ENCODE measurements at places on chromosomes 11 and 22. TPM values are rescaled to one million over a fixed set of nuclear protein-coding genes. Genes with fewer than 3 reads are reported as not detected.

TRIM49 gene
- not detected for total RNA-seq

WNT11 gene
- 0.28 TPM for total RNA-seq

SCYL1 gene
- total RNA-seq: 88.5 TPM

UCP2 gene
- total RNA-seq: 279 TPM

- DNase-seq: no peak
Measured at GRCh38 chr11:1165256-1166041, 7.7 kb downstream of the MUC5AC start.

- DNase-seq: no peak
Measured at GRCh38 chr11:65187971-65188461, 6.3 kb downstream of the CAPN1 start.

- no peak for DNase-seq
Measured at GRCh38 chr11:1935156-1936071, 11.7 kb upstream of the MRPL23 start.

GRCh38 chr11:13567551-13567950 is 71.8 kb upstream of the PTH start:
- DNase-seq: no peak

- DNase-seq: no peak
Measured at GRCh38 chr11:31824879-31825837, 14.0 kb upstream of the PAX6 start.

GRCh38 chr11:59520741-59521140 is 9.4 kb downstream of the OR4D9 start:
- DNase-seq: no peak

DNA sequence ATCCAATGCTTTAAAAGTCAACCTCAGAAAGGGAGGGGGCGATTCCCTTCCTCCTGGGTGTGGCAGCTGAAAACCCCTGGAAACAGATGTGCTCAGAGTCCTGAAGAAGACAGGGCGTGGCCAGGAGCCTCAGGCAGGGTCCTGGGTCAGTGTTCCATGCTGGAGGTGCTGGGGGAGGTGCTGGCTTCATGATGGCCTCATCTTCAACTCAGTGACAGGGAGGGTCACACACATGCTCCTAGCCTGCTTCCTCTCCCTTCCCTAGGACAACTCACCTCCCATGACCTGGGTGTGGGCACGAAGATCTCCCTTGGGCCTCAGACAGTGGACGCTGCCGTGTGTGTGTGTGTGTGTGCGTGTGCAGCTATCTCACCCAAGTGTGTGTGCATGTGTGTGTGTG is 245.6 kb upstream of the B3GAT1 start:
- DNase-seq: no peak

DNA sequence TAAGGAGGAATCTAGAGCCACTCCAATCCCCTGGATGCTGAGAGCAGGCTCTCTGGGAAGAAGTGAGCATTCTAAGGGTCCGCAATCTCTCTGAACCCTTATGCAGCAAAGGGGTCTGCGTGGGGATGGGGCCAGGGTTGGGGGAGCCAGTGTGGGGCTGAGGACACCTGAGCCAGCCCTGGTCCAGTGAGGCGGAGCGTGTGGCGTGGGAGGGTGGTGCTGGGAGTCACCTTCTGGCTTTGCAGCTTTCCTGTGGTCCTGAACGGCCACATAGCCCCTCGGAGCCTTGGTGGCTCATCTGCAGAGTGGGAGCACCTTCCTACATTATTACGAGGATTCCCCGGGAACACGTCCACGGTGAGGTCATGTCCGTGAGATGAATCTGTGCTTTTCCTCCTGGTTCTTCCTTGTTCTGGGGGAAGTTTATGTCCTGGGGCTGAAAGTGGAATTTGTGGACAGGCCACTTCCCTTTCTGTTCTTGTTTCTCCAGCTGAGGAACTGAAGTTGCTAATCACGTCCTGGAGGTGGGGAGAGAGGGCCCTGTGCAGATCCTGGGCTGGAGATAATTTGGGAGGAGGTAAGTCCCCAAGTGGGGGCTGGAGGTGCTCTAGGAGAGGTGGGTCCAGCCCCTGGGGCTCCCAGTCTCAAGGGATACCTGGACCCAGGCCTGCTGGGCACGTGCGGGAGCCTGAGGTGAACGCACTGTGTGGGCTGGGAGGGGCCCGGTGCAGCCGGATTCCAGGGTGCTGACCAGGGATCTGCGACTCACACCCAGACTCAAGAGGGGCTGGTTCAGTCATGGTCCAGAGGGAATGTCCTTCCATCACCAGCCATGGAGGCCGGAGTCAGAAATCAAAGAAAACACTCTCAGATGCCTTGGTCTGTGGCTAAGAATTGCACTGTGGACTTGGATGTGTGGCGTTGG is 6.1 kb downstream of the MRGPRE start:
- no peak for DNase-seq

DNA sequence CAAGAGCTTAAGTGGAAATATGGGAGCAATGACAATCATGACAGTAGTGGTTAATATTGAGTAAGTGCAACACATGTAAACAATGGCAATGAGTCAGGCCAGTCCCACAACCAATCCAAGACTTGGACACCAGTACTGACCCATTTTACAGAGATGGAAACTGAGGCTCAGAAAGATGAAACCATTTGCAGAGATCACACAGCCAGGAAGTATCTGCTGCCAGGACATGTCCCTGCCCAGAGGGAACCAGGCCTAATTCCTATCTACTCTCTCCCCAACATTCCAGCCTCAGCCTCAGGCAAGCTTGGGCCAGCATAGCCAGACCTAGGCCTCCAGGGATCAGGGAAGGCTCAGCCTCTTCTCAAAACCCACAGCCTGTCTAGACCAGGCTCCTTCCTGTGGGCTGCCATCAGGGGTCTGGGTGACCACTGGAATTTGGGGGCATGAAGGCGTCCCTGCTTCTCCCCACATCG is 395.1 kb downstream of the MN1 start:
- no peak for DNase-seq

- peak; percentile 34 for DNase-seq
Measured at GRCh38 chr22:17842386-17842785, 68.1 kb upstream of the BID start.

Measured in CD8-positive, alpha-beta memory T cell (primary cell).